ENCODE measurements at places on chromosomes 7 and 10. TPM values are rescaled to one million over a fixed set of nuclear protein-coding genes. Genes with fewer than 3 reads are reported as not detected.

- DNase-seq = no peak
Observed at GRCh38 chr7:33062023-33062781, at the start of gene NT5C3A. Gene NT5C3A (minus strand): TSS chr7:33062776. CDS start chr7:33062705, 71 bp downstream.

DNA sequence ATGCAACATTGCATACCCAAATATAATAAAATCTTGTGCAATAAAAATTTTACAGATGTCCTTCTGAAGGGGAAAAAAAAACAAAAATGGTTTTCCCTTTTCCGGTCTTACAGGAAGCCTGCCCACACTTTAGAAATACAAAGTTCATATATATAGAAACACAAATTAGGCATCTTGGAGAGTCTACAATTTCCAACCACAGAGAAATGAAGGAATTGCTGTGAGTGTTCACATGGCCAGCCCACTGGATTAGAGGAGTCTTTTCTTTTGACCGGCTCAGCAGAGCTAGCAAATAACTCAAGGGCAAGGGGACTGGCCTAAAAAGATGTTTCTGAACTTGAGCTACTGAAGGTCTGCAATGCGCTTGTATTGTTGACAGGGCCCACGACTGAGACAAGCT is 92.4 kb downstream of the GLI3 start:
- no peak for DNase-seq

DNA sequence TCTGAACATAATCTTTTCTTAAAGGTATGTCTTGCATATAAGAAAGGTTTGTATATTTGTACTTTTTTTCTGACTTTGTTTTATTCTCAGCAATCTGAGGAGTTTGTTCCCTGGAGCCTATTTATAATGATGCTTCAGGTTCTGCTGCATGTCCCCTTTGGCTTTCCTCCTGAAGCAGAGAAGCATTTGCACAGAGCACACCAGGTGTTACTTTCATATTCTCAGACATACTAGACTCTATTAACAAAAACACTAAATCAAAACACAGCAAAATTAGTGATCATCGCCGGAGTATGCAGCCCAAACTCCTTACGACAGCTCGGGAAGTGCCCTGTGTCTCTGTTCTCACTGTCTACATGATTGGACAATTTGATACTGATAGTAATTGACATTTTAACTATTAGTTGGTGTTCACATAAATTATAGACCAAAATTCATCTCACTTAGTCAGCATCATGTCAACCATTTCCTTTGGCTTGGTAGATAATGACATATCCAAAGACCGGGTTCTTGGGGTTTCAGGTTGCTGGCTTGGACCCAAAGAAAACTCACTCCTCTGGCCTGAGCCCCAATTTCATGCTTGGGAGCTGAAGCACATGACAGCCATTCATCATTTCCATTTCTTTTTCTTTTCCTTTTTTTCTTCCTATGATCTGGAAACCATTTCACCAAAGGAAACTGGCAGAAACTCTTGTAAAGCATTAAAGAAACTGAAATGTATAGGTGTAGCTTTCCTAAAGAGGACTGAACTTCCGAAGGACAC is 400.1 kb upstream of the NRP1 start:
- no peak for DNase-seq

DNA sequence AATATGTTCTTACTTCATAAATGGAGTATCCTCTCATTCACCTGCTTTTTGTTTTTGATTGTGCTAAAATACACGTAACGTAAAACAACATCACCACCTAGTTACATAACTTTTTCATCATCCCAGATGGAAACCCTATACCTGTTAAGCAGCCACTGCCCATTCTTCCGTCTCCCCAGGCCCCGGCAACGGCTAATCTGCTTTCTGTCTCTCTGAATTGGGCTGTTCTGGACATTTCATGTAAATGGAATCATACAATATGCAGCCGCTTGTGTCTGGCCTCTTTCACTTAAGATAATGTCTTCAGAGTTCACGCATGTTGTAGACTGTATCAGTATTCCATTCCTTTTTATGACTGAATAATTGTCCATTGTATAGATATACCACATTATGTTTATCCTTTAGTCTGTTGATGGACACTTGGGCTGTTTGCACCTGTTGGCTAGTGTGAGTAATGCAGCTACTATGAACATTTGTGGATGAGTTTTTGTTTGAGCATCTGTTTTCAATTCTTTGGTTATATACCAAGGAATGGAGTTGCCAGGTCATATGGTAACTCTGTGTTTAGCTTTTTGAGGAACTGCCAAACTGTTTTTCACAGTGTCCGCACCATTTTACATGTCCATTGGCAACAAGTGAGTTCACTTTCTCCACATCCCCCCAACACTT is 14.1 kb upstream of the SUN1 start:
- no peak for DNase-seq

- DNase-seq = no peak
Observed at GRCh38 chr10:24393201-24393600, 184.3 kb downstream of the KIAA1217 start.

GRCh38 chr7:158286210-158286609 is 301.4 kb downstream of the PTPRN2 start:
- DNase-seq = no peak

DNA sequence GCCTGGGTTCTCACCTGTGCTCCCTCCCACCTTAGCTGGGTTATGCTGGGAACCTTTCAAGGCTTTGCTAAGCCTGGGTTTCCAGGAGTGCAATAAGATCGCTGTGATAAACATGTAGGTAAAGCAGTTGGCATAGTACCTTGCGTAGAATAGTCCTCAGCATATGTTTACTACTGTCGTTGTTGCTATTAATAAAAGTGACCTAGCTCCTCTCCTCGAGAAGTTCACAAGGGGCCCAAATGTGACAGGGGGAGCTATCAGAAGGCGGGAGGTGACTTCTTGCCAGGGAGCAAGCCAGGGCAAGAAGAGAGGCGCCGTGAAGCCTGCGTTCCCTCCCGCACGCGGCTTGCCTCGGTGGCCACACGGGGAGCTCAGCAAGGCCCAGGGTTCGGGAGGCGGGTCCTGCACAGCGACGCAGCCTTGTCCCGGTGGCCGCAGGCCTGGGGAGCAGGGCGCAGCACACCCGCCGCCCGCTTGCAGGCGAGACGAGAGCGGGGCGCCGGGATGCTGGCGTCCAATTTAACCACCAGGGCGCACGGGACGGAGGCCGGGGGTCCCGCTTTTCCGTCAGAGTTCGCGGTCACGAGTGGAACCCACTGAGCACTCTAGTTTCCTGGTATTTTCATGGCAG is 106.2 kb downstream of the SNX10 start:
- DNase-seq = no peak

DNA sequence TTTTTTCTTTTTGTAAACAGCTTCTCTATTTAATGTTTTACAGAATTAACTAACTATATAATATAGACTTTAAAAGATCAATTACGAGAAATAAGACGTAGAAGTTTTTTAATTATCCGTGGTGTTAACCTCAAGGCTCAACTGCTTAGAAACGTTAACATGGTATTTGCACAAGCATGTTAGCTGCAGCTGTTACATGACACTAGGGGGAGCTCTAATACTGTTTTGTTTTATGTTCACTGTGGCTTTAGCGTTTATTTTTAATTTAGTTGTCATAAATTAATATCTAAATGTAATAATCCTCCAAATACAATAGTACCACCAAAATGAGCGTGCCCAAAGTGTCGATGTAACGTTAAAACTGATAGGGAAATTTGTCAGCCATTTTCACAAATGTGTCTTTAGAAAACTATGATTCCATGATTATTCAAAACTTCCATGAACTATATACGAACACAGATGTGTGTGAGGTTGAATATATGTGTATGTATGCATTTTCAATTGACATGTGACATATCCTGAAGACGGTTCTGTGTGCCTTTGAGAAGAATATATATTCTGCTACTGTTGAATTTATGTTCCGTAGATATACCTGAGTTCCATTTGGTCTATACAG is 828.8 kb upstream of the MBL2 start:
- DNase-seq = peak; percentile 19

DNA sequence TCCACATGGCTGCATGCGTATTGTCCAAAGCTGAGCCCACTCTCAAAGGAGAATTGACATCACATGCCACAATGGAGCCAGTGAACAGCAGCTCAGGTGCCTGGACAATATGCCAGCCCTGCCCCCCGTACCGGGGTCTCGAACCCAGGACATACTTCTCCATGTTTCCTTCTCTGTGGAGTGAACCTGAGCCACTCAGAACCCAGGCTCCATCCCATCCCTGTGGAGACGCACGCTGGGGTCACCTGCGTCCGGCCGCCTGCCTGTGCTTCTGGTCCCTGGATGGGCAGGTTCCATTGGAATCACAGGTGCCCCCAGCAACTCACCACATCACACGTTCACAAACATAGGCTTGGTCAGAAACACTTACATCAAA is 229.8 kb downstream of the DNAJB6 start:
- no peak for DNase-seq

DNA sequence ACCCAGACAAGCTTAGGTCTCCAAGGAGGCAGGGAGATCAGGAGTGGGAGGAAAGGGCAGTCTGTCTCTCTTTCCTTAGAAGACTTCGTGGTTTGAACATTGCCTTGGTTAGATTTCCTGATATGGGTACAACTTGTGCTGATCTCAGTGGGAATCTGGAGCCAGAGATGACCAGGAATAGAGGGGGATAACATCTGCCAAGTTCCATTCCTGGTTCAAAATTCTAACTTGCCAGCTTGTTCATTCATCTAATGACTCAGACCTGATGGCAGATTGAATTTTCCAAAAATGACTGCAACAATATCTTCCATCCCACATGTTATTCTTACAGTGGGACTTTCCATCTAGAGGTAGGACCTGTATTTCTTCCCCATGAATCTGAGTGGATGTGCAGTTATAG is 394.3 kb upstream of the PODXL start:
- no peak for DNase-seq

DNA sequence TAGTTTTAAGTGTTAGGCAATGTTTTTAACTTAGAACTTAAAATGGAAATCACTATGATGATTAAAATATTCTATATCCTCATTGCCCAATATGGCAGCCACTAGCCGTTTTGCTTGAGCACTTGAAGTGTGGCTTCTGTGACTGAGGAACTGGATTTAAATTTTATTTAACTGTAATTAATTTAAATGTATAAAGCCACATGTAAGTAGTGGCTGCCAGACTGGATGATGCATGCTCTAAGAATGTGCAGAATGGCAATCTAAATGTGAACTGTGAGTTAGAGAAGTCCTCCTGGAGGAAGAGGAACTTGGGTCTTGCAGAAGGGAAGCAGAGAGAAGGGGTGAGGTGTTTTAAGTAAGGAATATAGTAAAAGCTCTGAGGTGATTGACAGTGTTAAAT is 451.4 kb downstream of the SUGCT start:
- DNase-seq = no peak

DNA sequence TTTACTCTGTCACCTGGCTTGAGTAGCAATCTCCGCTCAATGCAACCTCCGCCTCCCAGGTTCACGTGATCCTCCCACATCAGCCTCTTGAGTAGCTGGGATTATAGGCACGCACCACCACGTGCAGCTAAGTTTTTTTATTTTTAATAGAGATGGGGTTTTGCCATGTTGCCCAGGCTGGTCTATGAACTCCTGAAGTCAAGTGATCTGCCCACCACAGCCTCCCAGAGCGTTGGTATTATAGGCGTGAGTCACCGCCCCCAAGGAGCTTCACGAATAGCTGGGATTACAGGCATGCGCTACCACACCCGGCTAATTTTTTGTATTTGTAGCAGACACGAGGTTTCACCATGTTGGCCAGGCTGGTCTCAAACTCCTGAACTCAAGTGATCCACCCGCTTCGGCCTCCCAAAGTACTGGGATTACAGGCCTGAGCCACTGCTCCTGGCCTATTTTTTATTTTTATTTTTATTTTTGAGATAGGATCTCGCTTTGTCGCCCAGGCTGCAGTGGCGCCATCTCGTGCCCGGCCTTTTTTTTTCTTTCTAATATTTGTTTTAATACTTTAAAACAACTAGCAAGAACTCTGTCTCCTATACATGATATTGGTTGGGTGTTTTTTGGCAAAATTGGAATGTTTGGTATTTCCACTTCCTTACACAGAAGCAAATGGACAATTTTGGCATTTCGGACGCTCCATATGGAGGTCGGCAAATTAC is 1.1 kb downstream of the EFCAB10 start:
- DNase-seq = no peak

RAPGEF5 gene
- 42.1 TPM for polyA plus RNA-seq

ZPBP gene
- 0.43 TPM for polyA plus RNA-seq

DBNL gene
- 69.2 TPM for polyA plus RNA-seq

LRRD1 gene
- polyA plus RNA-seq = 0.17 TPM

Data from right renal cortex interstitium (tissue), 3 donors.